ENCODE measurements at places on chromosomes 7 and 10. TPM values are rescaled to one million over a fixed set of nuclear protein-coding genes. Genes with fewer than 3 reads are reported as not detected.

The SEM1 gene
- 42.9 TPM for total RNA-seq

The RSPH10B gene
- total RNA-seq, result 0.19 TPM

The GHRHR gene
- total RNA-seq, result not detected

The KCP gene
- not detected for total RNA-seq

The ZNF853 gene
- total RNA-seq, result 1.3 TPM

The AGBL3 gene
- total RNA-seq, result 2.2 TPM

The SRGN gene
- total RNA-seq, result 375 TPM

The ARHGAP22 gene
- total RNA-seq, result 0.47 TPM

The ZNF485 gene
- 6.9 TPM for total RNA-seq

The CCZ1B gene
- total RNA-seq, result 42.4 TPM

The MDFIC gene
- total RNA-seq, result 68.4 TPM

The TBXAS1 gene
- 5.1 TPM for total RNA-seq
